Stimulated activated CD8-positive, alpha-beta memory T cell treated with anti-CD3 and anti-CD28 coated beads, Interleukin-7, amount 100 ng/mL, for 24 hours (primary cell): ENCODE measurements at places on chromosomes 6 and 20.

GRCh38 chr6:11702089-11702488 is 76.5 kb downstream of the ADTRP start:
- DNase-seq: no peak

GRCh38 chr6:150072201-150072600 is 3.3 kb upstream of the ULBP3 start:
- no peak for DNase-seq

- no peak for DNase-seq
Measured at GRCh38 chr6:130116273-130116672, 97.9 kb downstream of the L3MBTL3 start.

DNA sequence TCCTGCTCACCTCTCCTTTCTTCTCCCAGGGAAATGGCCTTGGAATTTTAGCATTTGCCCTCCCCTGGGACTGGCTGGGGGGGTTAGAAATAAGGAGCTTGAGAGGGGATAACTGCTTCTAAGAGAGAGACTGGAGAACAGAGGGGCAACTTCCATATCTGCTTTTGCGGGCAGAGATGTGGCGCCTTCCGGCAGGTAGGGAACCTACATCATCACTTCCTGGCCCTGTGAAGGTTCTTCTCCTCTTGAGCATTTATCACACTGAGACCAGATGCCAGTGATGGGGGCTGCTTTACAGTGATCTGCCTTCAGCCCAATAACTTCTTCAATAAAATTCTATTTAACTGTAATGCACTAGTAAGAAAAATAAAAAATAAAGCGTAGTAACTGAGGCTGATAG is 48.1 kb downstream of the TBC1D7 start:
- DNase-seq: no peak

GRCh38 chr6:37889051-37889450 is 69.5 kb downstream of the ZFAND3 start:
- DNase-seq: no peak
